CD4-positive, alpha-beta T cell treated with Interleukin-15 for 4 hours (primary cell): ENCODE measurements at places on chromosomes 11 and 22.

DNA sequence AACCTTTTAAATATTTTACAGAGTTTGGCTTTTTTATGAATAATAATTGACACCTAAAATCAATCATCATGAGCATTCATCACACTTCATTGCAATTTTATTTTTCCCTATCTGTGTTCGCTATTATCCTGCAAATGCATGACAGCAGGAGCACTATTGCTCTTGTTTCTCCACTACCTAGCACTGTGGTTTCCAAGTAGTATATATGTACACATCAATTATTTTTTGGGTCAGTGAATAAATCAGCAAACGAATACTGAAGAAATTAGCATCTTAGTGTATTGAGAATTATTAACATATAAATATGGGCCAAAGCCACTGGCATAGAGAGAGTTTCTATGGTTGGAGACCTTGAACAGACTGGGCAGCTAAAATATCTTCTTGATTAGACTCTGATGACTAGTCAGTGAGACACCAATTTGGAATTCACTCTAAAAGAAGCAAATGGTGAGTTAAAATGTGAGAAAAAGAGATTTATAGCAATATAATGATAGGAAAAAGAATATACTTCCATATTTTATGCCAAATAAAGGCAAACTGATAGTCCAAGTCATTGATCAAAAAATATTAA lies 731.1 kb upstream of the LUZP2 start:
- no peak for DNase-seq

DNA sequence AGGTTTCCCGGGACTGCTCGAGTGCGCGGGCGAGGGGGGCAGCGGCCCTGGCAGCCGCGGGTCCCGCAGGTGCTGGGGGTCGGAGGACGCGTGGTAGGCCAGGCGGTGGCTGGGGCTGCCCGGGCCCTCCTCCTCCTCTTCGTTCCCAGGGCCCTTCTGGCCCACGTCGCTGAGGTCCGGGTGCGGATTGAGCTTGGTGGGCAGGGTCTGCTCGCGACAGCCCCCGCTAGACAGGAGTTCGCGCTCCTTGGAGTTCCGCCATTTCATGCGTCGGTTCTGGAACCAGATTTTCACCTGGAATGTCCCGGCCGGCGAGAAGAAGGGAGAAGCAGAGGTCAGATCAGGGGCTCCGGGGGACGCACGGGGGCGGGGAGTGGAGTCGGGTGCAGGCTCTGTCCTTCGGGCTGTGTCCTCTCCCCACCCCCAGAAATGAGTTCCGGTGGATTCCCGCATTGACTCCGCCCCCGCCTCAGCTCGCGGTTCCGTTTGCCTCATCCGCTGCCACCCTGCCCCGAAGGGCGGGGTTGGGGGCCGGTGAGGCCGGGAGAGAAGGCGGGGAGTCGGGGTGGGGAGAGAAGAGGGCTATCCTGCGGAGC lies 3.9 kb downstream of the DBX1 start:
- peak; percentile 43 for DNase-seq

GRCh38 chr11:67576735-67577475 lies 6.7 kb upstream of the GSTP1 start:
- no peak for DNase-seq

DNA sequence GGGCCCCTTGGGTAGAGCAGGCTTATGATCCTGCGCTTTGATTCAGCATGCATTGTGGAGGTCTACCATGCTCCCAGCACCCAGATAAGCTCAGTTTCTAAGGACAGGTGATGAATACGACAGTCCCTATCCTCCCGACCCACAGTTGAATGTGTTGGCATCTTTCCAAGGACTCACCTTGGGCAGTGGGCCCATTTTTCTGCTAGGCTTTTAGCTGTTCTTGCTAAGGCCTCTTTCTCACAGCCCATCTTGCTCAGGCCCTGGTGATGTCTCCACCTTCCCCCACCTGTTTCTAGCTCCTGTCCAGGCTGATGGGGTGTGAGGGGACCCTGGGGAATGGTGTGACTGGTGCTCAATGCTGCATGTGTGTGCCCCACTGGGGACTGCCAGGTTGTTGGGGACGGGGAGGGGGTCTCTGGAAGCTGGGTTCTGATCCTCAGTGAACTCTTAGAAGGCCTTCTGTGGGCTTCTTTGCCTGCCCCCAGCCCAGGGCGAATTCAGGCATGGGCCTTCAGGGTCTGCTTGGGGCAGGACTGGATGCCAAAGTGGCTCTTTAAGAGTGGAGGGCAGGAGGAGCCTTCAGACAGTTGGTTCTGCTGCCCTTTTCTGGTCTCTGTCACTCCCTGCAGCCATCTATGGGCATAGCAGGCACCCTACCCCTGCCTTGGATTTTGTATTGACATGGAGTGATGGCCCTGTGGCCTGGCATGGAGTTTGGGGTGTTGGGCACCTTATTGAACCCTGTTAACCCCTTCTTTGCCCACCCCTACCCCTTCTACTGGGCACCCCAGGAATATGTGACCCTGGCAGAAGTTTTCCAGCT lies 33.1 kb downstream of the PHLDB1 start:
- no peak for DNase-seq

DNA sequence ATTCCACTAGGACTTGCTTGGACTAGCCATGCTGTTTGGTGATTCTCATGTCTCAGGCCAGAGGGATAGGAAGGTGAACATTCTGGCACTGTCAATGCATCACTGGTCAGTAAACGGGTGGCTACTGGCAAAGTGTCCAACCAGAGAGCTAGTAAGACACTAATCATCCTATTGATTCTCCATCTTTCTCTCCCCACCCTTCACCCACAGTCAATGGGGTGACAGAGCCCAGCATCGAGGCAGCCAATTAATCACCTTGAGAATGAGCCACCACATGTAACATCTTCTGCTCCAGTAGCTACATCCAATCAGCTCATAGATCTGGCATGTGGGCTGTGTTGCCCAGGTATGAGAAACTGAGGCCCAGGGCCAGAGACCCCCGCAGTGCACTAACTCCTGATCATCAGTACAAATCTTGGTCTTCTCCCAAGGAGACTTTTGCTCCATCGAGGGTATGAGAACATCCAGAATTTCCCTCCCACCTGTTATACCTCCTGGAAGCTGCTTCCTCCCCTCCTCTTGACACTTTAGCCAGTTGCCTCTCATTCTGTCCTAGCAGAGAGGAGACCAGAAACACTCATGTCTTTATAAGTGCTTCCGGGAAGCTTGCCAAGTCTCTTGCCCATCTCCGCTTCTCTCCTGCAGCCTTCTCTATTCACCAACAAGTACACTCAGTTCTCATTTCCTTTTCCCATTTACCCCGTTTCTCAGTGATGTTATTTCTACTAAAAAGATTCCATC lies 17.0 kb downstream of the HTR3A start:
- DNase-seq: no peak

GRCh38 chr11:74672956-74673692 lies 58.1 kb downstream of the CHRDL2 start:
- no peak for DNase-seq

DNA sequence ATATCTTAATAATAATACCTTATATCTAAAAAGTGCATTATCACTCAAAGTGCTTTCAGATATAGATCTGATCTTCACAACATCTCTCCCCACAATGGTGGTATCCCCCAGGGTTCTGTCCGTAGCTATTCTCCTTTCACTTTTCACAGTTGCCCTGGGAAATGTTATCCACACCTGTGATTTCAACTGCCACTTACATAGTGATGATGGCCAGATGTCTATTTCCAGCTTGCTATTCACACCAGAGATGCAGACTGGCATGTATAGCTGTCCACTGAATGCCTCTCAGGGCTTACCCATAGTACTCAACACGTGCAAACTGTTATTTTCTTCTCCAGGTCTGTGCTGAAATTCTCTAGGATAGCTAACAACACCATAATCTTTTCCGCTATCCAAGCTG lies 724.7 kb downstream of the DLG2 start:
- DNase-seq: no peak

DNA sequence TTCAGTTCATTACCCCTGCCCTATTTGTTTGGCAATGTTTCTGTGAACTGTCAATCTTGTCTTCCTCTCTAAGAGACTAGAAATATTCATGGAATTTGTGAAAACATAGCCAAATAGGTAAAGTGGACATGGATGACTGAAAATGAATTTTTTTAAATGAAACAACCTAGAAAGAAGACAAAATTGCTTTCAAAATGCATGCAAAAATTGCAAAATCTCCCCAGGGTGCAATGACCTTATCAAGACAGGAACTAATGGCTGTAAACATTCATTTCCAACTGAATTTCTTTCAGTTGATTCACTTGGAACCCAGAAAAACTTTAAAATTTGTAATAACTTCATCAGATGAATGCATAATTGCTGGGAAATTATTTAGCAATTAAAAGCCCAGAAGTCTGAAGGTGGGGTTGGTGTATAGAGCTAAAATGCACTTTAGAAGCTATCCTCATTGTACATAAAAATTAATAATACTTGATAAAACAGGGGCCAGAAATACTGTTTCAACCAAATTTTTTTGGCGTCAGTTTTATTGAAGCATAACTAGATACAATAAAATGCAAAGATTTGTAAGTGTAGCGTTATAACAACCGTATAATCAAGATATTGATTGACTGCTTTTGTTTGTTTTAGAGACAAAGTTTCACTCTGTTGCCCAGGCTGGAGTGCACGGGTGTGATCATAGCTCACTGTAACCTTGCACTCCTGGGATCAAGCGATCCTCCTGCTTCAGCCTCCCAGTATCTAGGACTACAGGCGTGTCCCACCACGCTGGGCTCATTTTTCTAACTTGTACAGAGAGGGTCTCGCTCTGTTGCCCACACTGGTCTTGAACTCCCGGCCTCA lies 27.6 kb upstream of the SLC35C1 start:
- no peak for DNase-seq

- DNase-seq: no peak
Measured at GRCh38 chr11:120854988-120855387, 168.9 kb upstream of the TBCEL start.

DNA sequence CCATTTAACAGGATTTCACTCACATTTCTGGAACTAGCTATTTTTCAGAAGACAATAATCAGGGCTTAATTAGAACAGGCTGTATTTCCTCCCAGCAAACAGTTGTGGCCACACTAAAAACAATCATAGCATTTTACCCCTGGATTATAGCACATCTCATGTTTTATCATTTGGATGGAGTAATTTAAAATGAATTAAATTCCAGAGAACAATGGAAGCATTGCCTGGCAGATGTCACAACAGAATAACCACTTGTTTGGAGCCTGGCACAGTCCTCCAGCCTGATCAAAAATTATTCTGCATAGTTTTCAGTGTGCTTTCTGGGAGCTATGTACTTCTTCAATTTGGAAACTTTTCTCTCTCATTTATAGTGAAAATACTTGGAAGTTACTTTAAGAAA lies 9.2 kb downstream of the PRSS23 start:
- no peak for DNase-seq

GRCh38 chr22:30325065-30325720 lies 1.5 kb downstream of the TBC1D10A start:
- no peak for DNase-seq

DNA sequence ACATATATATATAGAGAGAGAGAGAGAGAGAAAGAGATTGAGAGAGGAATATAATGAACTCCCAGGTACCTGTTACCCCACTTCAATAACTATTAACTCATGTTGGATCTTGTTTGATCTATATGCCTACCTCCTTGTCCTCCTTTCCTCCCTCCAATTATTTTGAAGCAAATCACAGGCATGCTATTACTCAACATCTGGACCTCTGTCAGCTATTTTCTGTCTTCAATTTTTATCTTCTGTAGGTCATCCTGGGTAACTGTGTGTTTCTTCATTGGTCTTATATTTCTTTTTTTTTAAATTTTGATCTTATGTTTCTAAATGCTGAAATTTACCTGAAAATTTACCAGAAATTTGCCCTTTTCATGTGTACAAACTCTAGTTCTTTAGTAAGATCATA lies 24.8 kb downstream of the UVRAG start:
- DNase-seq: no peak

- peak; percentile 13 for DNase-seq
Measured at GRCh38 chr11:123742031-123742723, 717 bp upstream of the ZNF202 start.

- DNase-seq: no peak
Measured at GRCh38 chr11:124896071-124896750, 1.5 kb downstream of the ROBO4 start.

- no peak for DNase-seq
Measured at GRCh38 chr11:119721129-119722120, 7.6 kb downstream of the NECTIN1 start.

GRCh38 chr22:17980638-17981051 lies 43.7 kb downstream of the MICAL3 start:
- peak; percentile 39 for DNase-seq

GRCh38 chr22:50326225-50326955 lies 422 bp downstream of the DENND6B start:
- no peak for DNase-seq

- DNase-seq: no peak
Measured at GRCh38 chr22:40276996-40277823, 69.1 kb upstream of the ADSL start.

DNA sequence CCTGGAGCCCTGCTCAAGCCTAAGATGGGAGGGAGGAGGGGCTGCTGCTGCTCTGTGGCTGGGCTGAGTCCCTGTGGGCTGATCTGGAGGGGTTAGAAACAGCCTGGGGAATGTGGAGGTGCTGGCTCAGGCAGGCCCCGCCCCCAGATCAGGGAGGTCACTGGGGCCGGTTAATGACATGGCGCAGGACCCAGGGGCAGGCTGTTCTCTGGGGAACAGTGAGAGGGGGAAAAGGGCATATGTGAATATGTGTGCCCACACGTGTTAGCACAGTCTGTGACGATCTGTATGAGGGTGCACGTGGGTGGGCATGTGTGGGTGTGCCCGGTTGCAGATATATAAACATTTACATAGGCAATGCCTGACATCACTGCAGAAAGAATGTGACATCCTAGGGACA lies 143.5 kb downstream of the MIAT start:
- DNase-seq: no peak

GRCh38 chr11:133928628-133929059 lies 28.1 kb downstream of the IGSF9B start:
- DNase-seq: peak; percentile 60

GRCh38 chr11:82818409-82819043 lies 81.7 kb downstream of the PRCP start:
- DNase-seq: no peak

GRCh38 chr11:3947061-3947460 lies 91.6 kb downstream of the STIM1 start:
- peak; percentile 80 for DNase-seq

GRCh38 chr11:36011574-36011973 lies 67.7 kb downstream of the LDLRAD3 start:
- DNase-seq: no peak

- DNase-seq: no peak
Measured at GRCh38 chr22:35978889-35979288, 49.7 kb downstream of the RBFOX2 start.

DNA sequence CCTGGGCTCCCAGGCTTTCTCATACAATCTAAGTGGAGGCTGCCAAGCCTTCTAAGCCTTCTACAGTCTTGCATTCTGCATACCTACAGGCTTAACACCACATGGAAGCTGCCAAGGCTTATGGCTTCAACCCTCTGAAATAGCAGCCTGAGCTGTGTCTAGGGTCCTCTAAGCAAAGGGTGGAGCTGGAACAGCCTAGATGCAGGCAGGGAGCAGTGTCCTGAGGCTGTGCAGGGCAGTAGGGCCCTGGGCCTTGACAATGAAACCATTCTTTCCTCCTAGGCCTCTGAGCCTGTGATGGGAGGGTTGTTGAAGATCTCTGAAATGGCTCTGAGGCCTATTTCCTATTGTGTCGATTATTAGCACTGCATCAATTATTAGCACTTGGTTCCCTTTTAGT lies 150.9 kb upstream of the GRK3 start:
- no peak for DNase-seq
